ENCODE measurements at places on chromosomes 6 and 20.

DNA sequence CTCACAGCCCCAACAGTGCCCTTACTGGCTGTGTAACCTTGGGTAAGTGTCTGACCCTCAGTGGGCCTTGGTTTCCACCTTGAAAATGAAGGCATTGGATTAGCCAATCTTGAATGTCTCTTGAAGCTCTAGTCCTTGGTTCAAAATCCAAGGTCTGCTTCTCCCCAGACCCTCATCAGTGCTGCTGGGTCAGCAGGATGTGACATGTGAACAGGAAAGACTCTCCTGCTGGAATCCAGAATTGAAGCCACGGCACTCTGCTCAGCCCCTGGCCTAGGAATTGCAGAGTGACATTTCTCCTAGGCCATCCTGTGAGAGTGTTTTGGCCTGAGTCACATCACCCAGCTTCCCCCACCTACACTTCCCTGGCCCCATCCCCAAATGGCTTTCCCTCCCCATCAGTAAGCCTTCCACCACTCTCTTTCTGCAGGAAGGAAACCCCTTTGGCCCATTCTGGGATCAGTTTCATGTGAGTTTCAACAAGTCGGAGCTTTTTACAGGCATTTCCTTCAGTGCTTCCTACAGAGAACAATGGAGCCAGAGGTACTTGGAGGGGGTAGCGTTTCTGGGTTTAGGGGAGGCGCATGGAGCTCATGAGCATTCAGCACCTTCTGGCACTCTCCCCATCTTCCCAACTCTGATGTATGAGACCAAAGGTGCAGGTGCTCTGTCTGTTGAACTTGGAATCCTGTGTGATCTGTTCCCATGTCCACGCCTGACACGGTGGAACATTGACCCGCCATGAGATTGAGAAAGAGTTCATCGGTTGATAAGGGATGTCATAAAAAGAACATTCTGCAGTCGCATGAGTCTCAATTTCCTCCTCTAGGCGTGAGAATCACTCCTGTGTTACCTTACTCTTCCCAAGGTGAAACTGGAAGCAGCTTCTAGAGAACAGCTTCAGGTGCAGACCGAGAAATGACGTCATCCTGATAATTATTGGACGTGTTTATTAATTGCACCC is 8.8 kb downstream of the POFUT1 start:
- DNase-seq, result no peak

GRCh38 chr6:150418827-150419594 is 50.2 kb downstream of the IYD start:
- peak; percentile 50 for DNase-seq

DNA sequence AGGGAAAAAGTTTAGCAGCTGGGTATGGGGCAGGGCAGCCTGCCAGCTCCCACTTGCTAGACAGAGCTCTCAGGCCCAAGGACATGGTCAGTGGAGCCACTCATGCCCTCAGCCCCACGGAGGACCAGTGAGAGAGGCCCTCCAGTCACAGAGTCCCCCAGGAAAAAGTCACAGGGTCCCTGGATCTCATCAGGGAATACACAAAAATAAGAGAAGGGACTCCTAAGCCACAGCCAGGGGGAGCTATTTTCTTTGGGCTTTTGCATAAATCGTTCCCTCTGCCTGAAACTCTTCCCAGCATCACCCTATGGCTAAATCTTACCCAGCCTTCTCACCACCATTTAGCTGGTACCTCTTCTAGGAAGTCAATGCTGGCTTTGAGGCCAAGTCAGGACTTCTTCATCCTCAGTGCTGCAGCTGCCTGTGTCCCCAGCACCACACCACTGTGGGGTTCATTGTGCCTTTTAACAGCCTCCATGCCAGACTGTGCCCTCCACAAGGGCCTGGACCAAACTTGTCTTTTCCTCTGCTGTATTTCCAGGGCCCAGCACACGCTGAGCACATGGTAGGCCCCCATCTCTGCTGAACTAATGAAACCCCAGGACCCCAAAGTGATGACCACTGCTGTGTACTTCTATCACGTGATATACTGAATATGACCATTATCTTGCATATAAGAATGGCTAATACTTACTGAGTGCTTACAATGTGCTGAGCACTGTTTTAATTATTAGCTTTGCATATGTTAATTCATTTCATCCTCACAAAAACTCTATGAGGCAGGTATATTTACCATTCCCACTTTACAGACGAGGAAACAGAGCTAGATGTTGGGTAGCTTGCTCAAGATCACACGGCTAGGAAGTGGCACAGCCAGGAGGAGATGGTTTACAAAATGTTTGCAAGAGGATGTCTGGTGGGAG is 2.0 kb downstream of the ZNF335 start:
- peak; percentile 50 for DNase-seq

DNA sequence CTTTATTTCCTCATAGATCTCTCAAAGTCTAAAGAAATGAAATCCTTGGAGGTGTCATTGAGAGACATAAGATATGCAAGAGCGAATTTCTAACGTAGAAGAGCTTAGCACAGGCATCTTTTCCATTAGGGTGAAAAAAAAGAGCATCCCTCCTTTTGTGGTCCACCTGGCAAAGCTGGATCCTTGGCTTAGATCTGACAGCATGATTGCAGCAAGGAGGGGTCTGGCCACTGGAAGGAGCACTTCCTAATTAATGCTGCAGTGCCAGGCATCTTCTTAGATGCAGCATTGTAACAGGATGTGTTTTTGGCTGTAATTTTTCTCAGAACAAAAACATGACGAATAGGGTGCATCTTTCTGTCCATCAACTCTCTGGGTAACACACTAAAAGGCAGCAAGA is 60.1 kb upstream of the TFAP2D start:
- DNase-seq, result no peak

GRCh38 chr20:60219984-60220562 is 261.9 kb downstream of the CDH26 start:
- no peak for DNase-seq

- no peak for DNase-seq
Measured at GRCh38 chr6:100342830-100343229, 121.9 kb downstream of the SIM1 start.

GRCh38 chr6:44915111-44915510 is 413.0 kb upstream of the RUNX2 start:
- DNase-seq, result no peak

GRCh38 chr6:49416195-49416594 is 46.9 kb downstream of the MMUT start:
- no peak for DNase-seq

GRCh38 chr6:113047932-113048331 is 700.8 kb downstream of the RFPL4B start:
- DNase-seq, result no peak

DNA sequence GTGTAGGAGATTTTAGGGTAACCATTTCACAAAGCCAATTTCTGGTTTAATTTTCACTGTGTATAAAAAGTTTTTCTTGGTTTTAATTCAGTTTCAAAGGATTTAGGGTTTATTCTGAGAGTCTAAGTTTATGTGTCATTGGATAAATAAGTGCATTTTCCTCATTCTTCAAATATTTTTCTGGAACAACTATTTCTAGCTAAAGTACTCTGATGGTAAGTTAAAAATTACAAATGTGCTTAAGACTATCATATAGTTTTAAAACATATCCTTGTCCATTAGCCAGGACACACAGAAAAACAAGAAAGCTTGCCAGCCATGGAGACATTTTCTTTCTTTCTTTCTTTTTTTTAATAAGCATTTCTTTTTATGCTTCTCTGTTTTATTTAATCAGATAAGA is 333.0 kb downstream of the RFPL4B start:
- DNase-seq, result no peak

GRCh38 chr6:132298344-132298949 is 102.8 kb downstream of the MOXD1 start:
- peak; percentile 23 for DNase-seq

- DNase-seq, result no peak
Measured at GRCh38 chr20:49796600-49797343, 15.9 kb upstream of the SLC9A8 start.

DNA sequence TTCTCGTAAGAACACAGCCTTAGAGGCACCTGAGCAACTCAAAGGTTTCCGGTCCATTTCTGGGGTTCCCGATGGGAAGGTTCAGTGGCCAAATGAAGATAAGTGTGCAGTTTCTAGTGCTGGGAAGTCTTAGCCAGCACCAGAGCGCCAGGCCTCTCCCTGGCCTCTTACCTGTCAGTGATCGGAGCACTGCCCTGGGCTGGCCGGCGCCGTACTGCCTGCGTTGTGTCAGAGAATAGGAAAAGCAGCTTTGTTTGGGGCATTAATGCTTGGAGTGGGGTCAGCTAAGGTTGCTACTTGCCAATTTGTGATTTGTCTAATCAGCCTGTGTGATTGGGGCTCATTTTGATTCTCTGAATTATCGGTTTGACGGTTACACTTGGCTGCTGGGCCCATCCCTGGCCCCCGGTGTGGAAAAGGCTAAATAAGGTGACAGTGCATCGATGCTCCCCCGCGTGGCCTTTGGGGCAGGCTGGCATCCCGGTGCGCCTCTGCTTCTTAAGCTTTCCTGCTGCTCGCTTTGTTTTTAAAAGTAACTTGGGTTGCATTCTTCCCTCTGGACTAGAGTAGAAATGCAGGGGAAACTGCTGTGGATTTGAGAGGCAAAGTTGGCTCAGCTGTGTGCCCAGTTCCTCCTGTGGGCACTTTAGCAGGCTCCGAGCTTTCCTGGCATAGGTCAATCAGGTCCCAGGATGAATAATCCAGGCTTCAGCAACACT is 51.8 kb downstream of the TCP11 start:
- DNase-seq, result no peak

DNA sequence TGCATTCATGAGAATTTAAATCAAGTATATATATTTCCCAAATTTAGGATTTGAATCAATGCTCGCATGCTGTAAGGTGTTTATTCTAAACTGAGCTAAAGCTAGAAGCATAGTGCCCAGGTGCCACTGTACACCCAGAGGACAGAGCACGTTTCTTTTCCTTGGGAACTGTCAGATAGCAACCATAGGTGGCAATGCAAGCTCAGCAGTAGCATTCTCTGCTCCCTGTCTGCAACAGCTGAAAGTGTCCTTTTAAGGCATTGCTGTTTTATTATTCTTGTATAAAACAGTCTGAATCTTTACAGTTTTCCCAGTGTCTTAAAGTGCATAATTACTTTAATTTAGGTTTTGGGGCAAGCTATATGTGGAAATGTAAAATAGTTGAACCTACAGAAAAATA is 443.4 kb upstream of the MMS22L start:
- no peak for DNase-seq

- DNase-seq, result no peak
Measured at GRCh38 chr6:126117251-126117650, 130.9 kb downstream of the TRMT11 start.

DNA sequence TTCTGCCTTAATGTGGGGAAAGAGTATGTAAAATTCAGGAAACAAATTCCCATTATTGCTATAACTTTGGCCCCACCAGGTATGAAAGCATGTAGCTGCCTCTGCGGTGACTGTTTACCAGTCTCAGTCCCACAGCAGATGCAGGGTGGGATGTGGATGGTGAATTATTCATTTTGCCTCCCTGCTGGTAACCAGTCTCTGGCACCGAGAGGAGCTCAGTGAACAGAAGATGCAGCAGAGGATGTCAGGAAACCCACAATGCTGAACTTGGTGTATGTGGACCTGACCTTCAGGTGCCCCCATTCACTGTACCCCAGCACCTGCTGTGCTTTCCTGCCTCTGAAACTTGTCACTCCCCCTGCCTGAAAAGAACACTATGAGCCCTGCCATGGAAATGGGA is 8.8 kb upstream of the METTL24 start:
- DNase-seq, result no peak

- no peak for DNase-seq
Measured at GRCh38 chr20:21389368-21389767, 8.0 kb downstream of the NKX2-4 start.

GRCh38 chr6:10886691-10887502 is at the start of gene SYCP2L:
SYCP2L (plus strand) TSS chr6:10887052; CDS start chr6:10887127, 75 bp downstream.
- DNase-seq, result peak; percentile 56

- no peak for DNase-seq
Measured at GRCh38 chr6:134667111-134667510, 282.8 kb downstream of the ALDH8A1 start.

- no peak for DNase-seq
Measured at GRCh38 chr20:62069741-62070216, 4.1 kb upstream of the TAF4 start.

- DNase-seq, result no peak
Measured at GRCh38 chr6:104969785-104970581, 13.1 kb downstream of the LIN28B start.

- DNase-seq, result peak; percentile 74
Measured at GRCh38 chr6:124947971-124948451, 14.2 kb upstream of the RNF217 start.

- no peak for DNase-seq
Measured at GRCh38 chr6:47357827-47358226, 48.1 kb upstream of the TNFRSF21 start.

DNA sequence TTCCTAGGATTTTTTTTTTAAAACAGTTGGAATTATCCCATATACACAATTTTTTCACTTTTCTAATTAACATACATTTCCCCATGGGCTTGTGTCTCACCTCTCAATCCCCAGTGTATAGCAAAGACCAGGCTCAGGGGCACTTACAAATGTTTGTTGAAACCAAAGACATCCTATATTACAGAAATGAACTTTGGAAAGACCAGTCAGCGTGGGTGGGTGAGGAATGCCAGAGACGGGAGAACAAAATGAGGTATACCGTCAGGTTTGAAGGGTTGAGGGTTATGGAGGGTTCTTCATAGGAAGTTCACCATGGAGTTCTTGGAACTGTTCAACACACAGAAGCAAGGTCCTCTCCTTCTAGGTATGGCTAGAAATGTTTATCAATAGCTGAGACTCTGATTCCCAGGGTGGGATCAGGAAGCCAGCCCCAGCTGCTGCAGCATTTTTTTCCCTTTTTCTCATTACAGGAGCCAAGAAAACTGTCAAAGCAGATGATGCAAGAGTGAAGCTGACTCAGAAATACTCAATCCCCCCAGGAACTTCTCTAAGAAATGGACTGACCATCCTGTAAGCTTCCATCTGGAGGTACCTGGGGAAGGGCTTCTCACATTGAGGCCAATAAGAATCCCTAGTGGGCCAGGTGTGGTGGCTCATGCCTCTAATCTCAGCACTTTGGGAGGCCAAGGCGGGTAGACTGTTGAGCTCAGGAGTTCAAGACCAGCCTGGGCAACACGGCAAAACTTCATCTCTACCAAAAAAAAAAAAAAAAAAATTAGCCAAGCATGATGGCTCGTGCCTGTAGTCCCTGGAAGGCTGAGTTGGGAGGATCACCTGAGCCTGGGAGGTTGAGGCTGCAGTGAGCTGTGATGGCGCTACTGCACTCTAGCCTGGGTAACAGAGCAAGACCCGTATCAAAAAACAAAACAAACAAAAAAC is 15.9 kb upstream of the TBC1D20 start:
- DNase-seq, result peak; percentile 12

- peak; percentile 100 for DNase-seq
Measured at GRCh38 chr6:4358414-4359107, 223.2 kb upstream of the ECI2 start.

- peak; percentile 100 for DNase-seq
Measured at GRCh38 chr6:106746652-106747051, 117.3 kb downstream of the QRSL1 start.
